ENCODE measurements at places on chromosomes 2 and 18.
A peak's percentile ranks its signal among the peaks of the same experiment; 100 is the strongest.

DNA sequence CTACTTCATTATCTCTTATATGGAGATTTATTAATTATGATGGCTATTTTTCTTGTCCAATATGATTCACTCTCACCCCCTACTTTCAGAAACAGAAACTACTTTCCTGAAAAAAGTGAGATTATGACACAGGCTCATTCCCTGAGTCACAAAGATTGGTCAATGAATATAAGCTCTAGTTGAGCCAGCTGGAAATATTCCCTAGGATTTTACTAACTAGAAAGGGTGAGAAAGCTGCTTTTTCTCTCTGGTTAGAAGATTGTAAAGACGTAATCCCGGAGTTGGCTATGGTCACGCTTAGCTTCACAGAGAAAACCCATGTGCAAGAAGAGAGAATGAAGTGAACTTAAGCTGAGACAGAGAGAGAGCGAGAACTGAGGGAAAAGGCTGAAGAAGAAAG is 223.7 kb upstream of the SMAD7 start:
- DNase-seq: peak; percentile 20

- no peak for DNase-seq
Observed at GRCh38 chr2:100833331-100833730, 13.4 kb downstream of the NPAS2 start.

DNA sequence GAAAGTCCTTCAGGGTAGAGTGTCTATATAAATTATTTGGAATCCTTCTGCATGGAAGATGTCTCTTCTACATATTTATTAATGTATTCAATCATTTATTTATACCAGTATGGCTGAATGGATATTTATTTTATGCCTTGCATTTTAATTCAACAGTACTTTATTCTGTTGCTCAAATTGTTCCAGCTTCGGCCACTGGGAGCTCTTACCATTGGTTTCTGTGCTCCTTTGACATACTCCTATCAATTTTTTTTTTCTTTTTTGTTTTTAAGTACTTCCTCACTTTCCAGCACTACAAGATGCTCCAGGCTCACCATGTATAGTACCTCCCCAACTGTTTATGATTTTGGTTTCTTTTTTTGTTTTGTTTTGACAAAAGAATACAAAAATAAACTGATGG is 39.4 kb upstream of the WIPF1 start:
- DNase-seq: no peak

DNA sequence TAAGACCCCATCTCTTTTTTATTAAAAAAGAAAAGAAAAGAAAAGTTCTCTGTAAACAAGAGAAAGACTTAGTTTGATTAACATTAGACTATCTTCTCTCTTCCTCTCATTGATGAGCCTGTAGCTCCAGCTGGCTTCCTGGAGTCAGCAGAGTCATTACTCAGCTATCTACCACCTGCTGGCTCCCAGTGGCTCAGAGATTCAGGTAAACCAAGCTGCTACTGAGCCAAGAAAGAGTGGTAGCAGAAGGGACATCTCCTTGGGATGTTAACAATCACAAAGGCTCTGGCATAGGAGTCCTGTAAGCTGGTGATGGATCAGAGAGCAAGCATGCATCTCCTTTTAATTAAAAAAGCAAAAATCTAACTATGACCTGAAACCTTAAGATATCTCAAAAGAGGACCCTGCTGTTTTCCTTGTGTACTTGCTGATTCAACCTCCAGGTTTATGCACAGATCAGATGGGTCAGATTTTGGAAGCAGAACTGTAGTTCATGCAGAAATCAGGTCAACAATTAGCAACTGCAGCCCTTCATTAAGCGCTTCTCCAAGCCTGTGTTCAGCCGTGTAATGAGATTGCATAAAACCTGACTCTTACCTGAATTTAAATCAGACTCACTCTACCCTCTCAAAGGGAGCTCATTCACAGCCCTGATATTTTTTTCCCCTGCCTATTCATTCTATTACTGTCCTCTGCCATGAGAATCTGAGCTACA is 225.8 kb downstream of the RNF152 start:
- no peak for DNase-seq

- no peak for DNase-seq
Observed at GRCh38 chr2:1987379-1987778, 243.1 kb upstream of the PXDN start.

- peak; percentile 2 for DNase-seq
Observed at GRCh38 chr2:195021711-195022507, 635.1 kb upstream of the SLC39A10 start.

- peak; percentile 89 for DNase-seq
Observed at GRCh38 chr18:56402872-56403516, 235.4 kb downstream of the TXNL1 start.

- no peak for DNase-seq
Observed at GRCh38 chr2:53854678-53855077, 5.1 kb downstream of the GPR75 start.

DNA sequence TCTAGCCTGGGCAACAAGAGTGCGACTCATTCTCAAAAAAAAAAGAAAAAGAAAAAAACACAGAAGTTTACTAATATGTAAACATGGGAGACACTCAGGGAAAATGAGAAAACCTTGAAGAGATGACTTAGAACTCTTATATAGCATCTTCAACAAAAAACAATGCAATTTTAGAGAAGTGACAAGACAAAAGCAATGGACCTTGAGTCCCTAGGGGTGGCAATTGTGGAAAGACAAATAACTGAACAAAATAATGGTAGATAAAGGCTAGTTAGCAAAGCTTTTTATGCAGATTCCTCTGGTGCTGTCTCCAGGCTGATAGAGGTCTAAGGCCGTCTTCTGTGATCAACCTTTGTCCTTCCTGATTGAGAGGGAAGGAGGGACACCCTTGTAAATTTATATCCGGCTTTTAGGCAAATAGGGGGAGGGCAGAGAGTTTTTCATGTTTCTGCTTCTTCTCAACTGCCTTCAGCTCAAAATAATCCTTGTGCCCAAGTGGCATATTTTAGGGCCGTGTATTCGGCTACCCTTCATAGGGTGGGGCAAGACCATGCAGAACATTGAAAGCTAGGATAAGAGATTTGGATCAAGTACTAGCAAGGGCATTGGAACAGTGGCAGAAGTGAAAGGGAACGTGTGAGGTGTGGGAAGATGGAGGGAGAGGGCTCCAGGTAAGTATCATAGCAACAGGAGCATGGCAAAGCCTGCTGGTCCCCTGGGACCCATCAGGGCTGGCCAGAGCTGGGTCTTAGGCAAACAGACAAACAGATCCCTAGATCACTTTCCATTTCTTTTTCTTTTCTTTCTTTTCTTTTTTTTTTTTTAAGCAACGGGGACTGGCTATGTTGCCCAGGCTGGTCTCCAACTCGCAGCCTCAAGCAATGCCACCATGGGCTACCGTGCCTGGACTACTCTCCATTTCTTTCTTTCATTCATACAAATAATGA is 116.2 kb upstream of the STPG4 start:
- DNase-seq: no peak

GRCh38 chr2:228469721-228470120 is 288.2 kb upstream of the SPHKAP start:
- DNase-seq: peak; percentile 16

DNA sequence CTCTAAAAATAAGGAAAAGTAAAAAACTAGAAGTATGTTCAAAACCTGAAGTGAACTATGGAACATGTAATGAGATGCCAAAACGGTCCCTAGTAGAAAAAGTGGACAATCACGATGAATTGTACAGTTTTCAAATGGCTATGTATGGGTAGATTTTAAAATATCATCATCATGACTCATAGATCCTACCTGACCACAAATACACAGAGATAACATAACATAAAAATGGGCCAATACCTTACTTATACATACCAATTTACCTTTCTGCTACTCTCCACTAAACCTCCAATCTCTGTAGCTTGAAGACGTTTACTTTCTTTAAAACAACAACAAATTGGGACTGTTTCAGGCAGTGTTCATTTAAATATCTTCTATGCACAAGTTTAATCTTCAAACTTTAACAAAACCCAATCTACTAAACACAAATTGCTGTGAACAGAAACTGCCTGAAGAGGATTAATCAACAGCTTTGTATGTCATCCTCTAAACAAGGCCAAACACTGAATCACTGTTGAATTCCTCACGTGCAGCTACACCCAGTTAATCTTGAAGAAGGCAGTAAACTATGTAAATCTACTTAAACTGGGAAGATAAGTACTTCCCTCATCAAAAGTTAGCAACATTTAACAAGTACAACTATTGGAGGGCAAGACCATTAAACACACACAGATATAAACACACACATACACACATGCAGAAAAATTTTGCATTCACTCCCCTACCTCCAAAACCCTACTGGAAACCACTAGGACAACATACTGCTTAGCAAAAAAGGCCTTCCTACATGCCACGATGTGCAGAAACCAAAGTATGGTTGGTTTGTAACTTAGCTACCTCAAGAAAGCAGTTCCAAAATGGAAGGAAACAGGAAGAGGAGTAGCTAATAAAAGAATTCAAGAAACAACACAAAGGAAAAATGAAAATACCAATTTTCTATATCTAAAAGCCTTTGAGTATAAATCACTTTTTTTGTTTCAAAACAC is 90.3 kb downstream of the RBMS1 start:
- peak; percentile 66 for DNase-seq

DNA sequence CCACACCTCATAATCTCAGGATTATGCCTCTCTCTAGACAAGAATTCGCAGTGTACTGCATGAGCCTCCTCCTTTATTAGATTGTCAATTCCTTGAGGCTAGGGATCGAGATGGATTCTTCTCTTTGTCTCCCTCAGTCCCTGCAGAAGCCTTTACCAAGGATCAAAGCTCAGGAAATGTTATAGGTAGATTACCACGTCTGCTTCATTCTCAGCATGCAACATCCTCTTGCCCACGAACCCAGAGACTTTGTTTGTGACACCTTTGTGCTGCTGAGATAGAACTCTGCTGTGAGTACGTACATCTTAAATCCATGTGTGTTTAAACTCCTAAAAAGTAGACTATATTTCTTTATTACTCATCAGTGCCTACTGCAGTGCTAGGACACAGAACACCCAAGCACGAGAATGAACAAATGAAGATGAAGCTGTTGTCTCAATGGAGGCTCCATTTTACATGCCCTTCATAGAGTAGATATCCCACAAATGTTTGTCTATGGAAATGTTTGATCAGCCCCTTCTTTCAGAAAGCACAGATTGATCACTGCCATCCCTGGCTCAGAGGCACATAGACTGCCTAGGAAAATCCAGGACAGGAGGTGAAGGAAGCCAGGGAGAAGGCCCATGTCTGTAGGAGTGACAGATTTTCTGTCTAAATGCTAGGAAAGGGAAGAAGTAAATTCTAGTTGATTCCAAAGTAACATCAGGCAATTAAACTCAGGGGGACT is 98.8 kb upstream of the KLHL29 start:
- DNase-seq: no peak

DNA sequence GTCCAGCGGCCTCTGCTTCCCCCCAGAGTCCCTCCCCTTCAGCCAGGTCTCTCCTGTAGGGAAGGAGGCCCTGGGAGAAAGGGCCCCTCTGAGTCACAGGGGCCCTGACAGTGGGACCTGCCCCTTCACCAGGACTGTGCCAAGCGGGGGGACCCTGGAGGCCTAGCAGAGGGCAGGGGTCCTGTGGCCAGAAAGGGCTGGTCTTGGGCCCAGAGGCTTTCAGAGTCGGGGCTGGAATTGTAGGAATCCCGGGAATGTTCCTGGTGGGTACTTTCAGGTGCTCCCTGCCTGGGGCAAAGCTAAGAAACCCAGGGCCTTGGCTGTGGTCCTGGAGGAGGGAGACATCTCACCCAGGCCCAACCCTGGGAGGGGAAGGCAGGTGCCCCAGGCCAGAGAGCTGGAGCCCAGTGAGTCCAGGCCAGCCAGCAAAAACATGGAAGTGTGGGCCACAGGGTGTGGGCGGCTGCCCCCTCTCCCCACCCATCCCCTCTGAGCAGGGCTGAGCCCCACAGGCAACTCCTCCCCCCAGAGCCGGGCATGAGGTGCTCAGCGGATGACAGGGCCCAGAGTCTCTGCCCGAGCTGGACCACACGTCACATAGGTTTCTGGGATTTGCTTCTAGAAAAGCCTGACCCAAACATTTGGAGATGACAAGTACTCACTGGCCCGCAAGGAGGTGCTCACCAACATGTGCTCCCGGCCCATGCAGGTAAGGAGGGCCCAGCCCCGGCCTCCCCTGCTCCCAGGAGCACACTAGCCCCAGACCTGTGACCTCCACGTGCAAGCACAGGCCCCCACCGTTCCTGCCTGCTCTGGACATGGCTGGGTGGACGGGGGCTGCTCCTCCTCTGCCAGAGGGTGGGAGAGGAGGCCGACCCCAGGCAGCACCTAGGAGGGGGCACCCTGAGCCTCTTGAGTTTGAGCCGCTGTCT is 48.2 kb upstream of the ALPP start:
- no peak for DNase-seq

GRCh38 chr2:8086796-8087479 is 594.9 kb upstream of the ID2 start:
- DNase-seq: peak; percentile 94

DNA sequence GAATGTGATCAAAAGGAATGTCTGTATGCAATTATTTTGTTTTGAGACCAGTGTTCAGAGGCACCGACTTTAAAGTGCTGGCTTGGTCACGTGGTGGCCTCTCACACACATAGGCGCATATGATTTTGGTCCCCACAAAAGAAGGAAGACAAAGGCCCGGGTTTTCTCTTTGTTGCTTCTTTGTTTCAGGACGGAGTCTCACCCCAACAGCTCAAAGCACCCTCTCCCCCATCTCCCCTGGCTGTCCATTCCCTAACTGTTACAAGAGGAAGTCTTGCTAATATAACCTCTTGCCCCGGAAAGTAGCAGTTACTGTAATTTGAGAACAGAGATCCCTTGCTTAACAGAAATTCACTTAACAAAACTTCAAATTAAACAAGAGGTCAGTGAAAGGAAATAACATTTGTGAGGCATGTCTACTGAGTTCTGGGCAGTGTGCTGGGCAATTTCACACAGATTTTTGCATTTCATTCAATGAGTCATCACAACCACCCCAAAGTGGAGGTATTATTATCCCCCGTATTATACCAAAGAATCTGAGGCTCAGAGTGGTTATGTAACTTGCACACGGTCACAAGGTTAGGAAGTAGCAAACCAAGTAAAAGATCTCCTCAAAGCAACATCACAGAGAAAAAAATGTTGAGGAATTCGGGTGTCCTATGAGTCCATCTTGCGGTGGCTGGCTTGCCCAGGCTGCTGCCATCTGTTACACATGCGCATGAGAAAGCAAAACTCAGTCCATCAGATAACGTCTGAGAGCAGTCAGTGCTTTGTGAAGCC is 75.8 kb downstream of the SDC1 start:
- DNase-seq: peak; percentile 91

GRCh38 chr2:23449413-23449812 is 64.4 kb downstream of the KLHL29 start:
- no peak for DNase-seq

DNA sequence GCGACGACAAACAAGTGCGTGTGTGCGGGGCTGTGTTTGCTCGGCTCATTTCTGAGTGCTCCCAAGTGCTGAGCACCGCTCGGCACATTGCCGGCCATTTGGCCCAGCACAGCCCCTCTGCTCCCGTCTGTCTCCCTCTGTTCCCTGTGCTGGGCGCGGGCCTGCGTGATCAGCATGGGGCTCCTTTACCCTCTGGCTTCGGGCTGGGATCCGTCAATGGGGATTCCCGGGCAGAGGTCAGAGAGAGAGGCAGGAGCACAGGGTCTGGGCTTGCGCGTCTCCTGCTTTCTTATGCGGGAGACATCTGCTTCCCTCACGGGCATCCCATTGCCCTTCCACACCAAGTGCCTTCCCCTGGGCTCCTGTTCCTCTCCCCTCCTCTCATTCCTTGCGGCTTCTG is 234.0 kb downstream of the ACKR3 start:
- no peak for DNase-seq
